NCI-H2171 (cell line): ENCODE measurements at places on chromosomes 6 and 20.

DNA sequence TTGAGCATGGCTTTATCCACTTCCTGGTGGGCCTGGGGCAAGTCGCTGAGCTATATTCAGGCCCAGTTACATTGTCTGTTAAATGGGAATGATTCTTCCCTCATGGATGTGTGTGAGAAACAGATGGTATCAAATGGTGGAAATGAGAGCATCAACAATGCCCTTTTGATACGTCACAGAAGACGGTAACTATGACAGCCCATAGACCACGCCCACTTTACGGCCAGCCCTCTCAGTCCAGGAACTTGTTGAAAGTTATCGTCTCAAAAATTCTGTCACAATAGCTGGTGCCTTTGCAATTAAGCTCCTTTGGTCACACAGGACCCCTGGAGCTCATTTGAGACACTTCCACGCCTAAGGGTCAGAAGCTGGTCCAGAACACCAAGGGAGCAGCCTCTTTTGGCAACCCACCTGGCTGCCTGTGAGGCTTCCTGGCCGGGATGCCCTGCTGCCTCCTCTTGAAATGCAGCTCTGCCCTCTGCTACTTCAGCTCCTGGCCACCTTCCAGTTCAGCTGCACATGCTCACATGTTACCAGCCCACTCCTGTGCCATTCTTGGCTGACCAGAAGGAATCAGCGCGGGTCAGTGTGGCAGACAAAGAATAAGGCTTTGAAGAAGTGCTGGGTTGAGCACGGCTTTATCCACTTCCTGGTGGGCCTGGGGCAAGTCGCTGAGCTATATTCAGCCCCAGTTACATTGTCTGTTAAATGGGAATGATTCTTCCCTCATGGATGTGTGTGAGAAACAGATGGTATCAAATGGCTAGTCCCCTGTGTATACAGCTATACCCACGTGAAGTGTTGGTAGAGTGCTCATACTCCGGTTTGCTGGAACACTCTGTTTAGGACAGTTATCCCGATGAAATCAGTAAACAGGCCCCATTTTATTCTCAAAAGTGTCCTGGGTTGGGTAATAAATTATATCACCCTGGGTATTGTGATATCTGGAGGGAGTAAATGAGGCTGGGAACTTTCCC, 199.2 kb upstream of the SUPT3H start:
- DNase-seq: no peak

- no peak for DNase-seq
Measured at GRCh38 chr6:11222385-11223277, 9.8 kb downstream of the NEDD9 start.

- DNase-seq: no peak
Measured at GRCh38 chr6:9116026-9116425, 680.7 kb upstream of the SLC35B3 start.

DNA sequence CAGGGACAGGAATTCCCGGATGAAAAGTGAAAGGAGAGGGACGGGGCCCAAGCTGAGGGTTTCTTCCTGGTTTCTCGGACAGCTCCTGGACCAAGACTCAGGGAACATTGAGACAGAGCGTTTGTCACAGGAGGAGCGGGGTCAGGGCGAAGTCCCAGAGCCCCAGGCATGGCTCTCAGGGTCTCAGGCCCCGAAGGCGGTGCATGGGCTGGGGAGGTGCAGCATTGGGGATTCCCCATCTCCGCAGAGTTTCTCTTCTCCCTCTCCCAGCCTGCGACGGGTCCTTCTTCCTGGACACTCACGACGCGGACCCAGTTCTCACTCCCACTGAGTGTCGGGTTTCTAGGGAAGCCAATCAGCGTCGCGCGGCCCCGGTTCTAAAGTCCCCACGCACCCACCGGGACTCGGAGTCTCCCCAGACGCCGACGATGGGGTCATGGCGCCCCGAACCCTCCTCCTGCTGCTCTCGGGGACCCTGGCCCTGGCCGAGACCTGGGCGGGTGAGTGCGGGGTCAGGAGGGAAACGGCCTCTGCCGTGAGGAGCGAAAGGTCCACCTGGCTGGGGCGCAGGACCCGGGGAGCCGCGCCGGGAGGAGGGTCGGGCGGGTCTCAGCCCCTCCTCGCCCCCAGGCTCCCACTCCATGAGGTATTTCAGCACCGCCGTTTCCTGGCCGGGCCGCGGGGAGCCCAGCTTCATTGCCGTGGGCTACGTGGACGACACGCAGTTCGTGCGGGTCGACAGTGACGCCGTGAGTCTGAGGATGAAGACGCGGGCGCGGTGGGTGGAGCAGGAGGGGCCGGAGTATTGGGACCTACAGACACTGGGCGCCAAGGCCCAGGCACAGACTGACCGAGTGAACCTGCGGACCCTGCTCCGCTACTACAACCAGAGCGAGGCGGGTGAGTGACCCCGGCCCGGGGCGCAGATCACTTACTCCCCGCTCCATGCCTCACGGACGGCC, 54.6 kb upstream of the POLR1H start:
- no peak for DNase-seq

GRCh38 chr20:10719740-10720385, 46.1 kb upstream of the JAG1 start:
- DNase-seq: no peak

GRCh38 chr20:59289994-59290393, 10.4 kb upstream of the EDN3 start:
- no peak for DNase-seq

DNA sequence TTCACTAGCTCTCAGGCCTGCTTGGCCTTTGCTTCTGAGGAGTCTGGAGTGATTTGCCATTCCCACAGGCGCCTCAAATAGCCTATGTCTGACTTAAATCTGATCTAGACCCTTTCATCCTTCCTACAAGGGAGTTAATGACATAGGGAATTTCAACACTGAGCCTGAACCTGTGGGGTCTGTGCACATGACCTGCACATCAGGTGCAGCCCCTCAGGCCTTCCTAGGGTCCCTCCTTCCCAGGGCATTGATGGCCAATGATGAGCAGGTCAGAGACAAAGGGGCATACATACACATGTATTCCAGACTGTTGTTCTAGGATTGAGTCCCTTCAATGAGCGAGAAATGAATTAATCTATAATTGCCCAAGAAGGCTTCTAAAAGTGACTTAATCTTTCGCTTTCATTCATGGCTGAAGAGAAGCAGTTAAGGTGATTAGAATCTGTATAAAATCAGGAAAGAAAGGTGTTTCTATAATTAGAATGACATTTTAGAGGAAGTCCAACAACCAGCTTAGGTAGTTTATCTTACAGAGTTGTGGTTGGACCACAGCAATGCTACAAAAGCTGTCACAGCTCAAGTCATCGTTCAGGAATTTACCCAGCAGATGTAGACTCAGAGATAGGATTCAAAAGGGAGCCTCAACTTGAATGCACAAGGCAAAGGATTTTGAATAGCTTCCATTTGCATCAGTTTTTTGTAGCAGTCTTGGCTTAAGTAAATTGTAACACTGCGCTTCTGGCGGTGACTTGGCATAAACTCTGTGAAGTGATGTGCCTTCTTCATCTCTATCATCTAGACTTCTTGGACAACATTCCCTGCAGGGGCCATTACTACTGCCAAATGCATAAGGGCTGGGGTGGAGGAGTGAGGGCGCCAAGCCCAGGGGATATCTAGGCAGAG, 27.0 kb upstream of the TBC1D7 start:
- DNase-seq: no peak

DNA sequence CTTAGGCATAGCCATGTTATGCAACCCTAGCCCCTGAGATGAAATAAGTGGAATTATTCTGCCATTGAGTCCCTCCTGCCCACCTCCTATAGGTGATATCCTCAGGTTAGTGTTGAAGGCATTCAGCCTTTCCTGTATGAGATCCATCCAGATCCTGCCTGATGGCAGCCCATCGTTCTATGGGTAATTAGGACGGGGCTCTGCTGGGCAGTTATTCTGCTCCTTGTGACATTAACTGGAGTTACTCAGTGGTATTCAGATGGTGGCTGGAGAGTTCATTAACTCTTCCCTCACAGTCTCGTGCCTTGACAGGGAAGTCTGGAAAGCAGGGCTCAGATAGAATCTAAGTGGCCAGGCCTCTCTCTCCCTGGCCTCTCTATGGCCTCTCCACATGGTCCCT, 9.3 kb upstream of the GMDS start:
- no peak for DNase-seq

DNA sequence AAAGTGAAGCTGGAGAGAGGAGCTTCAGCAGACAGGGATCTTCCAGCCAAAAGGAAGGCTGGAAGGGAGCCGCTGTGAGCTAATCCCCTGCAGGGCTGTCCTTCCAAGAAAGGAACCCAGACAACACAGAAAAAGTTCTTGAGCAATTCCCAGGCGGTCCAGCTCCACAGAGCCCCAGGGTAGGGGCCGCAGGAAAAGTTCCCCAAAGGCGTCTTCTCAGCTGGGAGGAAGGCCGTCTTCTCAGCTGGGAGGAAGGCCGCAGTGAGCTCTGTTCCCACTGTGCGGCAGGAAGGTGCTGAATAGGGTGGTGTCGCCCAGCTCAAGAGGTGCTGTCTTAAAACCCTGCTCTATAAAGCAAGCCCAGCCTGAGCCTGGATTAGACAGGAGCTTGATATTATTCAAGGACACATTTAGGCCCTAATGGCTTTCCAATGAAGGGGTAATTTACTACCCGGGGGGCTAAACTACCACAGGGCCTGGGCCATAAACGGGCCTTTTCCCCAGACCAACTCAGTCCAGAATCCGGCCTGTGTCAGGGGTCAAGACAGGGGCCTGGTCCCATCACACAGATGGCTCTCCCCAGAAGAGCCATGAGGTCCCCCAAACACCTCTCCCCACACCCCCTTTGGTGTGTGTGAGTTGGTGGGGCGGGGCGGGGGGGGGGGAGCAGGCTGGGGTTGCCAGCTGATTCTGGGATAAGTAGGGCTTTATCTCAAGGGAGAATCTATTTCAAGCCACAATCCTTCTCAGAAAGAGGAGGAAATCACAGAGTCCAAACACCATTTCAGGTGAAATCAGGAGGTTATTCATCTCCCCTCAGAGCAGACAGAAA, 103.6 kb downstream of the NOL4L start:
- DNase-seq: no peak

GRCh38 chr20:12775041-12775440, 233.7 kb upstream of the SPTLC3 start:
- no peak for DNase-seq

GRCh38 chr20:56628873-56629463, at the start of gene TFAP2C:
TSS of gene TFAP2C (plus strand) at chr20:56629306. CDS start at chr20:56629545, 239 bp downstream.
- DNase-seq: peak; percentile 57

DNA sequence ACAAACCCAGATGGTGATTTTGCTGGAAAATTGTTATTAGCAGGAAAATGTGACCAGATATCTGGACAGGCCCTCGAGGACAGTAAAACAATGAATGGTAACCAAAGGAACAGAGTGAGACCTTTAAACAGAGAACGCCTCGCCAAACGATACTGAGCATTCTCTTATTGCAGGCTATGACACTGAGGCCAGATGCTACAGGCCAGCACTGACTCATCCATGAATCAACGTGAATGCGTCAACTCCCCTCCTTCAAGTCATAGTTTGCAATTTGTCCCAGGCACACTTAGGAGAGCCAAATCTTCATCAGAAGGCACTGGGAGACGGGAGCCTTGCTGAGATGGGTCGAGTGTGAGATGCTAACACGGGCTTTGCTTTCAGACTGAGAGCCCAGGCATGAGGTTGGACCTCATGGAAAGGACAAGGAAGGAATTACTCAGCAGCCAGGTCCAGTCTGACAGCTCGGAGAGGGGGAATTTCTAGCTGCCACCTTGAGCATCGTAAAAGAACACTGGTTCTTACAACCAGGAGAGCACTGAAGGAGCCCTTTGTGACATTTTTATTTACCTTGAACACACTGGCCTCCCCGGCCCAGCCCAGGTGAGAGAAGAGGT, 60.7 kb downstream of the BMP7 start:
- DNase-seq: no peak

DNA sequence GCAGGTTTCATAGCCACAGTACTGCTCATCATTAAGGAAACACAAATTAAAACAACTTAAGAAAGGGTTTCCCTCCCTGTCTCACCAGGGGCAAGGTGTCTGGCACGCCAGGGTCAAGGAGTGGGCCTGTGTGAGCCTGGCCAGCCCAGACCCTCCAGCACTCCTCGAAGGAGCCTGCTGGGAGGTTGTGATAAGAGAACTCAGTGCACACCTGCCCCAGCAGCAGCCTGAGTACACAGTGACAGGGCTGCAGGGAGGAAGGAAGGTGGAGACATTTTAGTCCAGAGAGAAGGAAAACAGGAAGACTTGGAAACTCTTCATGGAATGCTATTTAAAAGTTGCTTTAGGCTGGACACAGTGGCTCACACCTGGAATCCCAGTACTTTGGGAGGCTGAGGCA, 14.1 kb downstream of the NINL start:
- no peak for DNase-seq

DNA sequence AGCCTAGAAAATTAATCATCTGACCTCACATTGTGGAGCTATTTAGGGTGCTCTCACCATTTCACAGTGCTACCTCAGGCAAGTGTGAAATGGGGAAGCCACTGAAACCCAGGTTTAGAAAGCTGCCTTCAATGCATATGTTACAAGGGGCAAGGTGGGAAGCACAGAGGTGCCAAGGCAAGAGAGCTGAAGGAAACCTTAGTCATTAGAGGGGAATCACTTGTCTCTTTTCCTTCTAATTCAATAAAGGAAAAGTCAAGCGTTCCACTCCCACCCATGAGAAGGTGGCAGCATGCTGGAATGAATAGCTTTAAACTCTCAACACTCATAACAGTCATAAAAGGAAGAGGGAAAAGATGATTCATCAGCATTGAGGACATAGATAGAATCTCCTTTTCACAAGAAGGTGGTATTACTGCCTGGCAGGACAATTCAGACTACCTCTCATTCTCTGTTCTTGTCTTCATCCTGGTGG, 251.9 kb upstream of the IRAK1BP1 start:
- no peak for DNase-seq

- no peak for DNase-seq
Measured at GRCh38 chr6:156727715-156728385, 49.3 kb upstream of the ARID1B start.

DNA sequence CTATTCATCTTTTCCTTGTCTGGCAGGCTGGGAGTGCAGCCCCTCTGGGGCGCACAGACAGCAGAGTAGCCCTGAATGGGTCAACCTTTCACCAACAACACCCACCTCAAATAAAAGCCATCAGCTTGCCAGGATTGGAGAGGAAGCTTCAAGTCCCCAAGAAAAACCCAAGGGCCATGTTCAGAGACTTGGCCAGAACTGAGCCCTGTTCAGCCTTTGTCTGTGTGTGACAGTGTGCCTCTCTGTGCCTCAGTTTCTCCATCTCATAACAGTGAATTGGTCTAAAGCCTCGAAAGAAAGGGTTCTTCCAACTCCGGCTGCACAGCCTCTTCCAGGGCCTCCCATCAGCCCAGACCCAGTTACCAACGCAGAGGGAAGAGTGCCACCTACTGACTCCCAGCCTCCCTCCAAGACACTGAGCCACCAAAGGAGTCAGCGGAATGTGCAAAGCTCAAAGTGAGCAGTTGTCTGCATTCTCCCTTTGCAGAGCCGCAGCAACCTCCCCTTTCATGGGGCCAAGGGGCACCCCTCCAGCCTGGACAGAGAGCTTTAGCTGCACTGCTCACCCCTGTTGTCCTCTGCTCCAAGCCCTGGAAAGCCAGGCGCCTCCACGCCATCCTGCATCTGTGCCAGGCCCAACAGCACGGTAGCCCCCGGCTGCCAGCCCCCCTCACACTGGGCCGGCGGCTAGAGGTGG, 82.7 kb upstream of the TOP1 start:
- no peak for DNase-seq

- no peak for DNase-seq
Measured at GRCh38 chr20:2252419-2252997, 43.3 kb upstream of the TGM3 start.
